ENCODE measurements at places on chromosomes 4 and X.

DNA sequence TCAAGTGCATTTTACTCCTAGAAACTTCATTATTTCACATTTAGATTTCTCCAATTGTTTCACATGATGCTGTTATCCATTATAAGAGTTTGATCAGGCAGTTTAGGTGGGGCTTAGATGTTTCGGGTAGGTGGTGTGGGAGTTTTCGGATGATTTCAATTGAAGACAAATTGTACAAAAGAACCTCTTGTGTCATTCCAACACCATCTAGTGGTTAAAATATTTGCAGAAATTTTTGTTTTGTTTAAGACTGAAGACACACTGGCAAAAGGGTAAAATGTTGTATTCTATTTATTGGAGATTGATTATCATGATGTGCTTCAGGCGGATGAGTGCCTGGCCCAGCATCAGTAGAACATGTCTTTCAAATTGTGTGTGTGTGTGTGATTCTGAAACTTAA, 212.7 kb downstream of the SH3BGRL start:
- DNase-seq: no peak

DNA sequence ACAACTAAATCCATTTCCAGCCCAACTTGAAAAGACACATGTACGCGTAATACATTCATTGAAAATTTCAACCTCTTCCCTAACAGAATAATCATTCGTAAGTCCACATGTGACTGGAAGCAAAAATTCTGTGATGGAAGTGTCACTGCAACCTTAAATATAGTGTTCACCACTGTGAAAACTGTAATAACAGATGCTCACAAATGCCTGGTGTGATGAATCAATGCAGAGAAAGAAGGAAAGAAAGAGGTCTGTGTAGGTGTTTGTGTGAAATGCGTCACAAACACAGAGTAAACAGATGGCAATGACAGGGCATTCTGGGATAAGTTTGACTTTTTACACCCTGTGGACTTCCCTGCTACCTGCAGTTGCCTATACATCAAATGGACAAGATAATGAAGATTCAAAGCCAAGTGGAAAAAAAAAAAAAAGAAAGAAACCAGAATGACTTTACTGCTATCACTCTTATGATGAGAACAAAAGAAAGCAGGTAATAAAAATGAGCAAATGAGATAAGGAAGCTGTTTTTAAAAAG, 123.3 kb downstream of the EPHA5 start:
- DNase-seq: no peak

DNA sequence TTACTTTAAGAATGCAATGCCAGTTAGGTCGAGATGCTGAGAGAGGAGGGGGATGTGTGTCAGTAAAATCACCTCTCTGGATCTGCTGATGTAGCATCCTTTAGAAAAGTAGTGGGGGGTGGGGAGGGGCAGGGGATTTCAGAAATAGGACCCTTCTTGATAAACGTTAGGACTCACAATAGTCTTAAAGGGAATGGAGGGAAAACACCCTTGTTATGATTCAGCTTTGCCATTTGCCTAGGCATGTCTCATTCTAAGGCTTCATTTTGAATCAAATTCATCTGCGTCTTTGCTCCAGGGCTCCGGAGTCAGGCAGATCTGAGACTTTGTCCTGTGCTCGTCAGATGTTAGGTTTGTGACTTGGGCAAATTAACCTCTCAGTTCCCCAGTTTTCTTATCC, 879 bp downstream of the SH2D1A start:
- no peak for DNase-seq

DNA sequence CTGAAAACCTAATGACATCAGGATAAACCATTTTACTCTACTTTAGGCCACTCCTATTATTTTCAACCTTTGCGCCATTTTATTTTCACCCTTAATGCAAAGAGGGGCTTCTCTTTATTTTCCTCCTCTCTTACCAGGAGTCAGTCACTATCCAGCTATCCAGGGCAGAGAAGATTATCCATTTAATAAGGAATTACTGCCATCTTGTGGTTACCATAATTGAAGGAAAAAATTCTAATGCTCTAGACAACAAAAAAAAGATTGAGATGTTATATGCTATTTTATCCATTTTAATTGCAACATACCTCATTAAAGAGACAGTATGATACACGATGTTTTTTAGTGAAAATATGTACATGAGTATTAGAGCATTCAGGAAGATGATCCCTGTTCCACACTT, 514.5 kb upstream of the FAM241A start:
- no peak for DNase-seq

DNA sequence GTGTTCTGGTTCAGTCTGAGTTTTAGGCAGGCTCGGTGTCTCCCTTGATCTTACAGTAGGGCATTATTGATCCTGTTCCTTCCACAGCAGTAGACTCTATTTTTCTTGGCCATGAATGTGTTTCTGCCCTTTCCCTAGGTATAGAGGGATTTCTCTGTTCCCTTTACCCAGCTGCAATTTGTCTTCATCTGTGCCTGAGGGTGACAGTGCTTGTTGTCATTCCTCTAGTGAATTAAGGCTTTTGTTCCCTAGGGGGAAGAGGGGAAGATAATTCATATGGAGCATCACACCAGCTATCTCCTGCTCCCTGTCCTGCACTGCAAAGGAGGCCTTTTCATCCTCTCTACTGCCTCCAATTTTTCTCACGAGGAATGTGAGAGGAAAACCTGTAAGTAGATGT, 39.7 kb upstream of the CXorf51A start:
- no peak for DNase-seq

All from posterior vena cava (tissue), 2 donors.